Stimulated activated CD4-positive, alpha-beta T cell treated with anti-CD3 and anti-CD28 coated beads, Interleukin-1b, Interleukin-23, amount 100 ng/mL, for 1 hour (primary cell): ENCODE measurements at places on chromosomes 7 and 10.

GRCh38 chr7:139960157-139960556 is 102.6 kb downstream of the PARP12 start:
- DNase-seq: no peak

- no peak for DNase-seq
These were observed 73.9 kb upstream of the LEP start for GRCh38 chr7:128167042-128167701.

- no peak for DNase-seq
These were observed 29.0 kb downstream of the KIAA1217 start for GRCh38 chr10:24237801-24238395.

DNA sequence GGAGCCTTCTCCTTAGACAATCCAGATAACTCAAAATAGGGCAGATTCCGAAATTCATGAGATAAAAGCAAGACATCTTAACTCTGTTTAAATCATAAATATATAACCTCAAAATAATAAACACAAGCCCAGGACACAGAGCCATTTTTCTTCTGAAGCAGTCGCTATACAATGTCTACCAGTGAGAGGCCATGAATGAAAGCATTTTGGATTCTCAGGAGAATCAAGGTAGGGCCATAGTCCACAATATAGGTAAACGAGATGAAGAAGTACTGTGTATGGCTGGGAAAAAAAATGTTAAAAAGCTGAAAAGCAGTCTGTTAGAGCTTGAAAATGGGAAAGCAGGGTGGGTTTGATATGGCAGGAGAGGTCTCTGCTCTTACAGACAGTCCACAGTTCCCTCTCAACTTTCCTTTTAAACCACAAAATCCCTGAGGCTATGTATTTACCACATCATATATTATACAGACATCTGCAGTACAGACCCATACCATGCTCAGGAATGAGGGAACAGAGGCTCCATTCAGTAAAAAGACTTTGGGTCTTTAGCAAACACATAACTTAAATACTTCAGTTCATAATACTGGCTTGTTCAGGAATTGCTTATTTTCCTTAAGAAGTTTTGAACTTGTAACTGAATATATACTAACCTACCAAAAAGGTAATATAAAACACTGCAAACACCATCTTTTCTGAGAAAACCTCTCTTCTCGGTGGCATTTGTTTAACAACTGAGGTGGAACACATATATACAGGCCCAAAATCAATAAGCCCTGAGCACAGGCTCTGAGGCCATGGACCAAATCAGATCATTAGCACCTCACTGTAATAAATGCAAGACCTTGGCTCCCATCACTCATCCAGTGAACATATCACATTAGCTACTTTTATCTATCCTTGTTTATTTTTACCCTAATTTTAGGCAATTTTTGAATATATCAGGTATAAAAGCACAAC is 109.3 kb downstream of the SORBS1 start:
- DNase-seq: no peak

DNA sequence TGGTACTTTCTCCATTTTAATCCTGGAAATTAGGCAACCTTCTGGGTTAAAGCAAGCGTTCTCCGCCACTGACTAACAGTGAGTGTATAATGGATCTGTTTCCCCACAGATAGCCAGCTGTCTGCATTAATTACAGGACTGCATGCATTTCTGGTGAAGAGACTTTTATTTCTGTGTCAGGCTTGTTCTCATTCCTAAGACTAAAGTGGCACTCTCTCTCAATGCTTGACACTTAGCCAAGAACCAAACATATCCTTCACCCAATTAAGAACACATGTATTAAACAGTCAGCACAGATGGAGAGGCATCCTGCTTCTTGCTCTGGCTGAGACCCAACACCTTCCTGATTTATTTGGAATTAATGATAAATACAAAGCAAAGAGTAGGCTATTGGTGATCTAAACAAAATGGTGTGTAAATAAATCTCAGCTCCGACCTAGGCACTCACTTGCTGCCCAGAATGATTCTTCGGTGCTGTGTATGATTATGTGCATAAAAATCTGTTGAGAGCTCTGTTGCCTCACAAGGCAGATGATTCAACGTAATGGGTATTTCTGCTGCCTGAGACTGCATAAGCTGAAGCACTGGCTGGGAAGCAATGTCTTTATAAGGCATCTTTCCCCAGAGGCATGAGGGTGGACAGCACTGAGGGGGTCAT is 16.8 kb downstream of the CALU start:
- no peak for DNase-seq

DNA sequence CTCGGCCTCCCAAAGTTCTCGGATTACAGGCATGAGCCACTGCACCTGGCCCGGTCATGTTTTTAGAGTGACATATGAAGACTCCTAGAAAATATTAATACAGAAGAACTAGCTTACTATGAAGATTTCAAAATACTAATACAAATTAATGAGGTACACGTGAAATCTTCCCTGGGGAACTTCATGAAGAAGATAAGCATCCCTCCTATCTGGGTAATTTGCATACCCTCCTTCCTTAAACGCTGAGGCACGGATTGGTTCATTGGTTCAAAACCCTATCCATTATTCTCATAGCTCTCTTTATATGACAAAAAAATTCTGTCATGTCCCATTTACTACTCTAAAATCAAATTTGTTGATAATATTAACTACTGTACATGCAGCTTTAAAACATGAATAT is 224.8 kb upstream of the KLF14 start:
- no peak for DNase-seq

- DNase-seq: no peak
These were observed 76.7 kb downstream of the ANK3 start for GRCh38 chr10:60312818-60313588.

GRCh38 chr7:146115548-146115850 is 1.1 kb upstream of the CNTNAP2 start:
- DNase-seq: no peak

- no peak for DNase-seq
These were observed 32.3 kb downstream of the CAV1 start for GRCh38 chr7:116557066-116557585.

DNA sequence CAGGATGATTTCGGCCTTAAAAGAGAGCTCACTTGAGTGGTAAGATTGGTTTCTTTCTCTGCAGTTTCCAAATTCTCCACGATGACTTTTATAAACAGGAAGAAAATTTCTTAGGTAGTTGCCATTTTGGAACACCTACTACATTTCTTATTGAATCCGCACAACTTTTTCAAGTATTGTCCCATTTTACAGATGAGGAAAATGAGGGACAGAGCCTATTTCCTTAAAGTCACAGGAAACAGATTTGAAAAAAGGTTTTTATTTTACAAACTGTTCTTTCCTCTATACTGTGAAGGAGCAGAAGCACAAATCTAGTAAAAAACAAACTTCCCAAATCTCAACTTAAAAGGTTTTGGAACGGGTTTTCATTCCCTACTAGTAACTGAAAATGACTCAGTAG is 2.7 kb downstream of the YWHAG start:
- DNase-seq: no peak

DNA sequence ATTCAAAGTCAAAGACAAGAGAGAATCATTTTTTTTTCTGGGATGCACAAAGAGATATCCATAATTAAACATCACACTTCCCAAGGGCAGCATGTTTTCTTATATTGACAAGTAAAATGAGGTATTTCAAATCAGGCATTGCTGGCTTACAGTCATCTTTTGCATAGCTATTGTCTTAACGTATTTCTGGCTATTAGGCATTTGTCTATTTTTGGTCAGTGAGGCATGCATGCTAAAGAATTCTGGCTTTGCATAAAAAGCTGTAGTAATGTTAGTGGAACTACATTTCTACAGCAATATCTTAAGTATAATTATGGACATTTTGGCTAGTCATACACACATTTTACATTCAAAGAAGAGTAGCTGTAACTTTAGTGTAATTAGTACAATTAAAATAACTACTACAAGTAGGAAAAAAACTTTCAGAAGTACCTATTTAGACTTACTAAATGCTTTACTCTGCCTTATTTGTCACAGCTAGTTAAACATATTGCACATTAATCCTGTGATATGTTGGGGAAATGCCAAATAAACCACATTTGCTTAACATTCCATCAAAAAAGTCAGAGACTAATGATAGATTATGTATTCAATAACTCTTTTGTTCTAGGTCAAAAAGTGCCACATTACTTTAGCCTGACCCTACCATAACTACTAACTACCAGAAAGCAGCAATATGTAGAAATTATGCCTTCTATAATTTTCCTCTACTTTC is 76.4 kb downstream of the RELN start:
- DNase-seq: no peak

- DNase-seq: no peak
These were observed 3.9 kb upstream of the GPRIN2 start for GRCh38 chr10:46560381-46560780.

- no peak for DNase-seq
These were observed 161.0 kb downstream of the DIP2C start for GRCh38 chr10:528173-529165.

- DNase-seq: no peak
These were observed 22.2 kb upstream of the SRGN start for GRCh38 chr10:69065406-69066361.

- DNase-seq: peak; percentile 87
These were observed at the start of gene WBP1L for GRCh38 chr10:102743588-102744373. WBP1L (plus strand) TSS chr10:102743948; CDS start chr10:102744054, 106 bp downstream.

- no peak for DNase-seq
These were observed 89.0 kb upstream of the FGFR2 start for GRCh38 chr10:121687095-121687813.

GRCh38 chr7:129574487-129574886 is 37.0 kb upstream of the NRF1 start:
- no peak for DNase-seq

- DNase-seq: no peak
These were observed 18.3 kb downstream of the ANXA11 start for GRCh38 chr10:80187060-80187459.
